ENCODE measurements at places on chromosomes 5 and 9. TPM values are rescaled to one million over a fixed set of nuclear protein-coding genes. Genes with fewer than 3 reads are reported as not detected.

DCTN4 gene
- 50.2 TPM for total RNA-seq

LCNL1 gene
- total RNA-seq: not detected

NR2F1 gene
- 19.0 TPM for total RNA-seq

PTGS1 gene
- total RNA-seq: 21.1 TPM

NIM1K gene
- total RNA-seq: 0.56 TPM

FGD3 gene
- not detected for total RNA-seq

Measured in IMR-90 (cell line).